Mucosa of gallbladder (tissue), 1 donor: ENCODE measurements at places on chromosomes 16 and 17.

DNA sequence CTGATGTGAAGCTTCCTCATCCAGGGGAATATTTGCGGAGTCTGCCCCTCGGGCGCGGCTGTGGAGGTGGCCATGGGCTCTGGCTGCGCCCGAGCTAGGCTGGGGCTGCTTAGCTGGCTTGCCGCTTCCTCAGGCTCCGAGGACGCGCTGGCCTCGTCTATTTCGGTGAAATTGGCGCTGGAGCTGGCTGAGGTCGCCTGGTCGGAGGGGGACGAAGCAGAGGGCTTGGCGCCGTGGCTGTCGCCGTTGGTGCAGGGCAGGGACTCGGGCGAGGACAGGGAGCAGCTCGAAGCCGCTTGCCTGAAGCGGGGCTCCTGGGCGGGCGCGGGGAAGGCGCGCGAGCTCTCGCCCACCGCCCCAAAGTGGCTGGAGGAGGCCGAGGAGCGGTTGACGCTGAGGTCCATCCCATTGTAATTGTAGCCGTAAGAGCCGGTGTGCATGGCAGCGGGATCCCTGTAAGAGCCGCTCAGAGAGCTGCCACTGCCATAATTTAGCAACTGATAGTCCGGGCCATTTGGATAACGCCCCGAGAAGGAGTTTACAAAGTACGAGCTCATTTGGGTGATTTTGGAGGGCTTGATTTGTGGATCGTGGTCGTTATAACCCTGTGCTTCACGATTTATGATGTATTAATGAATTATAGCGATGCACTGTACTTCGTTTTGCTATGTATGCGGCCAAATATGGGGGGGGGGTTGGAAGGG is at the start of gene HOXB5:
HOXB5 (minus strand) TSS at position 654 of the 704 bp plus-strand sequence; CDS start at position 557, 97 bp downstream.
- DNase-seq: no peak

- peak; percentile 38 for DNase-seq
Measured at GRCh38 chr17:81601525-81602120, 35.3 kb downstream of the NPLOC4 start.

DNA sequence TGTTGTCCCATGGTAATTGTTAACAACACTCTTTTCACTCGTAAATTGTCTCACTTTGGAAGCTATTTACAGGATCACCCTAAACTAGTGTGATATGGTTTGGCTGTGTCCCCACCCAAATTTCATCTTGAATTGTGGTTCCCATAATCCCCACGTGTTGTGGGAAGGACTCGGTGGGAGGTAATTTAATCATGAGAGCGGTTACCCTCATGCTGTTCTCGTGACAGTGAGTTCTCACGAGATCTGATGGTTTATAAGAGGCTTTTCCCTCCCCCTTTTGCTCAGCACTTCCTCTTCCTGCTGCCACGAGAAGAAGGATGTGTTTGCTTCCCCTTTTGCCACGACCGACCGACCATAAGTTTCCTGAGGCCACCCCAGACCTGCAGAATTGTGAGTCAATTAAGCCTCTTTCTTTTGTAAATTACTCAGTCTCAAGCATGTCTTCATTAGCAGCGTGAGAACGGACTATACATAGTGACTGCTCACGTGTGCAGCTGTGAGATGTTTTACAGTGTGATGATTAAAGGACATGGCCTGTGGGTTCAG is 34.4 kb downstream of the DNAH3 start:
- no peak for DNase-seq

DNA sequence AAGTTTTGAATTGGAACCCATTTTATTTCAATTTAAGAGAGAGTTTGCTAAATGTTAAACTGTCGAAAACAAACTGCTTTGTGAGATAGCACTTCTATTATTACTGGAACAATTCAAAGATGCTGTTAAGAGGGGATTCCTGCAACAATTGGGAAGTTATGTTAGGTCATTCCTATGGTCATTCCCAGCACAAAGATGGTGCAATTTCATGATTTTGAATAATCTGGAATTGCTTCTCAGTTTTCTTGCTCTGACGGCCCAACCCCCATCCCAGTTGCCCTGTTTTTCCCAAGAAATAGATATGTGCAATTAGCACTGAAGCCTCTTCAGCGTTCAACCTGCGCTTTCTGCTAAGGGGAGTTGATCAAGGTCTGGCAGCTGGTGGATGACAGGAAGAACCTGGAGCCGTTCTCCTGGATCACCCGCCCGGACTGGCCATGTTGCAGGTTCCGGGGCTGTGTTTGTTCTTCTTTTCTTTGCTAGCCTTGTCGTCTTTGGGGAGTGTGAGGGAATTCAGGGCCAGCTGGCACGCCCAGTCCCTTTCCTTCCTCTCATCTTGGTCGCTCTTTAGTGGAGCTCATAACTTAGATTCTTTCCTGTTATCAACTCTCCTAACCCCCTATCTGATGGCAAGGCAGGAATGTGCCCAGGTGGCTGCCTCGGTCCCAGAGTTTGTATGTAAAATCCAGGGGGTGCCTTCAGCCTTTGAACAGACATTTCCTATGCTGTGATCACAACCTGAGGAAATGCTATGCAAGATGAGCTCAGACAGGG is 29.0 kb upstream of the IRF8 start:
- DNase-seq: no peak

DNA sequence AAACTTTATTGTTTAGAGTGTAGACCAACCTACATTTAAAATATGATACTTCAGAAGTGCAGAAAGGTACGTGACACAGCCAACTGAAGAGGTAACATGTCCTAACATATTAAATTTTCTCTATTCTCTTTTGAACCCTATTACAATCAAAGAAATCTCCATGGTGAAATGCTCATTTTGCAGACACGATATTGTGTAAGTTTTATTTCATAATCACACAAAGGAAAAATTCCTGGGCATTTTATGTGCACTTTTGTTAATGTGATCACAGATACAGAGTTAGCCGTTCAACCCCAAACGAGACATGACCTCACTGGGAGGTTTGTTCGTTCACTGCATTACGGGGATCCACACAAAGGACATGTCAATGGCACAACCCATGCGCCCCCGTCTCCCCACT is 21.8 kb downstream of the KCNJ16 start:
- no peak for DNase-seq

GRCh38 chr17:4534515-4534914 is 20.7 kb downstream of the MYBBP1A start:
- no peak for DNase-seq

DNA sequence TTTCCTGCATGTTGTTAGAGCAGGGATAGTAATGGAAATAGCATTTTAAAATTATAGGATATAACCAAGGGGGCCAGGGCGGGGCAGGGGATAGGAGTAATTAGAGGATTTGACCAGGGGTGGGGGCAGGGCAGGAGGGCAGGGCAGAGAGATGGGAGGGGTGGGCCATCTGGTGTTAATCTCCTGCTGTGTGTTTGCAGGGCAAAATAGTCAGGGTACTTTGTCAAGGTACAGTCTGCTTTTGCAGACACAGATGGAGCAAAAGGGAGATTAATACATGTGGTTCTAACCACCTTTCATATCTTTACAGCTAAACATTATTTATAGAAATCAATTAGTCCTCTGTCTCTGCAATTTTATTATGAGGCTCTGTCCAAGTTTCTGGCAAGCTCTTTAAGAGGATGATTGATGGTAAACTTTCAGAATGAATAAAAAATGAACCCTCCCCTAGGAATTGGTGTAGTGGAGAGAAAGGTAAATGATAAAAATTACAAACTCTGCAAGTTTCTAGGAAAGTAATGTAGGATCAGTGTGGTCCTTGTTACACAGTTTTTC is 6.6 kb downstream of the ANKFN1 start:
- DNase-seq: no peak

- DNase-seq: no peak
Measured at GRCh38 chr16:11966173-11966572, 1.2 kb downstream of the TNFRSF17 start.

DNA sequence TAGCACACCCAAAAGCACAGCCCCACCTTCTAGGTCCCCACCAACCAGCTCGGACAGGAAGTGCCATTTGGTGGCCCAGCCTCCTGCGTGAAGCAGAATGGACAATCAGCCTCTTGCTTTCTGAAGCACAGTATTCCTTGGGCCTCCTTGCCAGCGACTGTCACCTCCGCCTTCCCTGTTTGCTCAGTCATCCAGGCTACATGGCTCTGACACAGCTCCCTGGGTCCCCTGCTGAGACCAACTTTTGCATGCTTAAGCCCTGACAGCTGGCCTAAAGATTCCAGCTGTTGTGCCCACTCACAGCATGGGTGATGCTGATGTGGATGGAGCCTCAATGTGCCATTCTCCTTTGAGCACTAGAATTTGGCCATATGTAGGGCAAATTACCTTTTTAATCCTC is 4.5 kb upstream of the CACNG5 start:
- no peak for DNase-seq

GRCh38 chr16:55572439-55572838 is 6.0 kb downstream of the CAPNS2 start:
- no peak for DNase-seq

- peak; percentile 66 for DNase-seq
Measured at GRCh38 chr17:82551779-82552457, 32.4 kb downstream of the FOXK2 start.

GRCh38 chr17:45394913-45395568 is 37.6 kb downstream of the ARHGAP27 start:
- DNase-seq: peak; percentile 62

DNA sequence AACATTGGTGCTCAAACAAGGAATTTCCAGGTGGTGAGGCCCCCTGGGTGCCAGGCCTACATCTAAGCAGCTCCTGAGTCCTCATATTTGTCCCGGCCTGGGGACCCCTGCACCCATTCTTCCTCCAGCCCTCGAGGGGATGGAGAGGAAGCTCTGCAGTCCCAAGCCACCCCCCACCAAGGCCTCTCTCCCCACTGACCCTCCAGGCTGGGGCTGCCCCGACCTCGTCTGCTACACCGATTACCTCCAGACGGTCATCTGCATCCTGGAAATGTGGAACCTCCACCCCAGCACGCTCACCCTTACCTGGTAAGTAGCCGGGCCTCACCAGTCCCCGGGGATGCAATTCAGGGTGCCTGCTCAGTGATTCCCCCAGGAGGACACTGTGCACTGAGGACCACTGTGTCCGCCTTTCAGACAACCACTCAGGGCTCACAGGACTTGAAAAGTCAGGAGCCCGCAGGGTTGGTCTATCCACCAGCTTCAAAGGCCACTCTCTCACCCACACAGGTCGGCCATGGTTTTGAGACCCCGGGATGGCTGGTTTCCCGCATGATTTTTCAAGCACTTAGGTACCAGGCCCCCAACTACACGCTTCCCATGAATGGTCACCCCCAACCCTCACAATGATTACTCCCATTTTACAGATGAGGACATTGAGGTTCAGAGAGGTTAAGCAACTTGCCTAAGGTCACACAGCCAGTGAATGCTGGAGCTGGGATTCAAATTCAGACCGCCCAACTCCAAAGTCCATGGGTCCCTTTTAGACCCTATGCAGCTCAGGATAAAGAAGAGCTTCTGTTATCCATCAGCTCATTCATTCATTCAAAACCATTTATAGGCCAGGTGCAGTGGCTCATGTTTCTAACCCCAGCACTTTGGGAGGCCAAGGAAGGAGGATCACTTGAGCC is 32.4 kb downstream of the IL21R start:
- DNase-seq: peak; percentile 7

DNA sequence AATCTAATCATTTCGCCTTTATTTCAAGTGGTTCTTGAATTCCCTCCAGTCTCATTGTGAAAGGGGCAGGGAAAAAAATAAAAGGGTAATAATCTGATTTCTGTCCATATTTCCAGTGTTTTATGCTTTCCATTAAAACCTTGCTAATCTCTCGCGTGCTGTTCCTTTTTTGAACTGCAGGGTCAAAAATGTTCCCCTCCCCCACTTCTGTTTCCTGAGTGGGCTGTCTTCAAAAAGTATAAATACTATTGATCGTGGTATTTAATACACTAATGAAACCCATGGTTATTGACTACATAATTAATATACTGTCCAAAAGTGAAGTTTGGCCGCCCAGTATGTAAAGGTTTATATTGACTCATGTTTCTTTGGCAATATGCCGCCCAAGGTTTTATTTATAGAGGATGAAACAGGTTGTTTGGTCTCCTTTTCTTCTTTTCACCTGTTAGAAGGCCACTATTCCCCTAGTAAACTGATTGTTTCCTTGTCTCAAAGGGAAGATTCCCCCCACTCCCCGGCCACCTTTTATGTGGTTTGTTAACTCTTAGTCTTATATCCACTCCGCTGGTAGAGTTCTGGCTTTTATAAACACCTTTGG is 69.7 kb downstream of the RPA1 start:
- no peak for DNase-seq

DNA sequence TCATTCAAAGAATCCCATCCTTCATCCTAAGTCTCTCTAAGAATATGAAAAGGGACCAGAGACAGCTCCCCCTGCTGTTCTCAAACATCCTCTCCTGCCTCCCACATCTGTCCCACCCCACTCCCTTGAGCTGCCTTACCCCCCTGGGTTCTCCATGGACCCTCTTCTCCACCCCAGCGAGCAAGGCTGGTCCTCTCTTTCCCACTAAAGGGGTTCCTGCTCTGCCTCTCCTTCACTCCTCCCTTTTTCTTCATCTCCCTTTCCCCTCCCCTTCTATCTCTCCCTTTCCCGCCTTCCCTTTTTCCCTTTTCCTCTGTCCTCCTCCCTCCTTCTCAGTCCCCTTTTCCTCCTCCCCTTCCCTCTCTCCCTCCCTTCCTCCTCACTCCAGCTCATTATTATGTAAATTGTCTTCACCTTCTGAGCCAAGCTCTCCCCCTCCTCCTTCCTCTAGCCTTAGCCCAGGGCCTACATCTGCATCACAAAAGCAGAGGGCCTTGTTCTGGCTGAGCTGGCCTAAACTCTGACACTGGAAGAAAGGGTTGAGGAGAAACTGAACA is 90.0 kb downstream of the GNAO1 start:
- DNase-seq: no peak

DNA sequence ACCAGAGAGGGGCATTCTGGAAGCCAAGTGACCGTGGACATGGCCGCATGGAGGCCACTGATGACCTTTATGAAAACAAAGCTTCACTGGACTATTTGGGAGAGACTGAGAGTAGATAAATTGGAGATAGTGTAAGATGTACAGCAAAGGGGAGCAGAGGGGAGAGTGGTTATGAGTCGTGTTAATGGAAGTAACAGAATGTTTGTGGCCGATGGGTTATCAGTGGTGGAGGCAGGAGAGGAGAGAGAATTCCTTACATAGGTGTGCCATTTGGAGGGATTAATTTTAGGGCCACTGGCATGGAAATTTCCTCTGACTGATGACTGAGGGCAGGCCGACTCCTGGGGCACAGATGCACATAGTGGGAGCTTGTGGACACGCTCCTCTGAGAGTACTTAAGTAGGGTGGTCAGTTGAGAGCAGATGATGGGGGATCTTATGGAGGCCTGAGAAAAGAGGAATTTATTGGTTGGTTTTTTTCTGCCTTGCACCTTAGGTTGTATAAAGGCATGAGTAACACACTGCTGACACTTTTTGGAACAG is 19.2 kb downstream of the PRPSAP2 start:
- DNase-seq: no peak

- no peak for DNase-seq
Measured at GRCh38 chr17:35927714-35928113, 2.9 kb downstream of the RDM1 start.
